ENCODE measurements at places on chromosomes 1 and 21.

DNA sequence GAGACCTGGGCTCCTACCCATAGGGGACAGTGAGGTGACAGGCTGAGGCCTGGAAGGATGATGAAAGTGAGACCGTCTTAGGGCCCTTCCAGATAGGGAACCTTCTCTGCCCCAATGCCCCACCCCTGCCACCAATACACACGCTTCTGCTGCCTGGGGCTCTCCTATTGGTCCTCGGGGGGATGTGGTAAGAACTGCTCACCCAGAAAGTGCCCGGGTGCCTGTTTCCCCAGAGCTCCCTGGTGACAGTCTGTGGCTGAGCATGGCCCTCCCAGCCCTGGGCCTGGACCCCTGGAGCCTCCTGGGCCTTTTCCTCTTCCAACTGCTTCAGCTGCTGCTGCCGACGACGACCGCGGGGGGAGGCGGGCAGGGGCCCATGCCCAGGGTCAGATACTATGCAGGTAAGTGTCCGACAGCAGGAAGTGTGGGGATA is 948 bp downstream of the SEMA4A start:
- DNase-seq = no peak

DNA sequence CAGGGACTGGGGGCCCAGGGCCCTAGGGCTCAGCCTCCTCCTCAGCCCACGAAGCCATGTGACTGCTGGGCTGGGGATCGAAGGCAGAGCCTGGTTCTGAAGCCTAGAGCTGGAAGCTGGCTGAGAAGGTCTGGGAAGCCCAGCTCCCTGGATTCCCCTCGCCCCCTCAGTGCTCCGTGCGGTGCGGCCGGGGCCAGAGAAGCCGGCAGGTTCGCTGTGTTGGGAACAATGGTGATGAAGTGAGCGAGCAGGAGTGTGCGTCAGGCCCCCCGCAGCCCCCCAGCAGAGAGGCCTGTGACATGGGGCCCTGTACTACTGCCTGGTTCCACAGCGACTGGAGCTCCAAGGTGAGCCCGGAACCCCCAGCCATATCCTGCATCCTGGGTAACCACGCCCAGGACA is 9.1 kb downstream of the ADAMTSL4 start:
- DNase-seq = no peak

DNA sequence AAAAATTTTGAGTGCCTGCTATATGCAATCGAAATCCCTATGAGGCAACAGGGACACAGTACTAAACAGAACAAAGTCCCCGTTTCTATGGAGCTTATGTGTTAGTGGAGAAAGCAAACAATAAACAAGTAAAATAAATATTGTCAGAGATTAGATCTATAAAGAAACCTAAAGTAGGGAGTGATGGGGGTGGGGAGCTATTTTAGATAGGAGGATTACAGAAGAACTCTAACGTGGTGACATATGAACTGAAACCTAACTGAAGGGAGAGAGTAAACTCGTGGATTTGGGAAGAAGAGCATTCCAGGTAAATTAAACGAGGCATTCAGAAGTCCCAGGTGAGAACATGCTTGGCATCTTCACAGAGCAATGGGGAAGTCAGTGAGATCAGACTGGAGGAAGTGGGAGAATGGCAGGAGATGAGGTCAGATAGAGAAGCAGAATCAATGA is 154.5 kb downstream of the DENND1B start:
- DNase-seq = no peak

GRCh38 chr1:180312926-180313325 is 82.9 kb downstream of the LHX4 start:
- DNase-seq = no peak

DNA sequence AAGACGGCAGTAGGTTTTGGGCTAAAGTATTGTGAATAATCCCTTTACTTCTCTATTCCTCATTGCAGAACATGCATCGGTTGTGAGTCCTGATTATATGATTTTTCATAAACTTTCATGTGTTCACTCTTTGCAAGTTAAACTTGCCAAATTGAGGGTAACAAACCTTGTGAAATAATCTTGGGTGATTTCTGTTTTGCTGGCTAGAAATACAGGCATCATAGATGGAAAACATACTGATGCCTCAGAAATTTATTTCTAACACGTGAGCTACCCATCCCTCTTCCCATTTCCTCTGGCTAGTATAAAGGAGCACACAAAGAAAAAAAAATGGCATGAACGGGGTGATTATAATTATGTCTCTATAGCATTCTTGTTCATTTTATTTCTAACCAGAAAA is 39.6 kb downstream of the RGS5 start:
- DNase-seq = no peak

- no peak for DNase-seq
These were observed 167.9 kb upstream of the RUNX1 start for GRCh38 chr21:35216996-35217395.

DNA sequence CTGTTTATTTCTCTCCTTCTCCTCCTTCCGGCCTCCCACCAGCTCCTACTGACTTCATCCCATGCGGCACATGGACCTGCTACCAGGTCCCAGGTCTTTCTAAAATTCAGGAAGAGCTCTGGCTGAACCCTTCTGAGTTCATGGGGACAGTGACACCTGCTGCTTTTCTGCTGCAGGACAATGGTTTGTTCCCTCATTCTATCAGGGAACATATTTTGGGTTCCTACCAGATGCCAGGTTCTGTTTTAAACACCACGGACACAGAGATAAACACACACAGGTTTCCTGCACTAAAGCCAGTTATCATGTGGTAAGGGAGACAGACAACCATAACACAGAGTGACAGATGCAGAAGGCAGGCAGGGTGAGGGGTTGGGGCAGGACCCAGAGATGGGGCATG is 114.0 kb upstream of the RAB4A start:
- DNase-seq = no peak

DNA sequence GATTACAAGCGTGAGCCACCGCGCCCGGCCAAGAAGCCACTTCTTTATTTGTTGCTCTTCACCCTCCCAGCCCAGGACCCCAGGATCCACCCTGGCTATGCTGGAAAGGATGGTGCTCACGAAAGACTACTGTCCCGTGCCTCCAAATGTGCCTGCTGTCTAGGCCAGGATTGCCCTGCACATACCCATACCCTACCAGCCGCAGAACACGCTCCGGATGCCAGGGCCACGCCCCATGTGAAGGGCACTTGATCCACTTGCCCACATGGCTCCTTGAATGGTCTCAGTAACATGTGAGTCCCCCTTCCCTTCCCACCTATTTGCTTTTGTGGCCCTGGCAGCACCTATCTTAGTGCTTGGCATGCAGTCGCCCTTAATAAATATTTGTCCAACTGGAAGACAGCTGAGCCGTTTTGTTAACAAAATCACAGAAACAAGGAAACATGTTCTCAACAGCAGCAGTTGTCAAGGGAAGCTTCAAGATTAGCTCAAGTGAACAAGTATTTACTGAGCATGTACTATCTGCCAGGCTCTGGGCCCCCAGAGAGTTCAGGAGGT is 13.8 kb upstream of the UBXN10 start:
- no peak for DNase-seq

DNA sequence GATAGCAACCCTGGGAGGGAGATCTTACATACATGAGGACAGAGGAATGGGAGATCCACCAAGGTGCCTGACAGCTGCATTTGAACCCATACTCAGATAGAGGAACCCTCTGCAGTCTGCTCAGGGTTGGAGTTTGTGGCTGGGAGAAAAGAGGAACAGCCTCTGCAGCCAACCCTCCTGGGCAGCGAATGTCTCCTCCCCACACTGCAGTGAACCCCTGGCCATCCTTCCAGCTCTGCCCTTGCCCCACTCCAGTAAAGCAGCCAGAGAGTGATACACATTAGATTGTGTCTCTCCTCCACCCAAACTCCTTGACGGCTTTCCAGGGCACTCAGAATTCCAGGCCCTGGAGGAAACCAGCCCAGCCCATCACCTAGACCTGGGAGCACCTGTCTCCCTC is 137.7 kb downstream of the RUNX1 start:
- no peak for DNase-seq

DNA sequence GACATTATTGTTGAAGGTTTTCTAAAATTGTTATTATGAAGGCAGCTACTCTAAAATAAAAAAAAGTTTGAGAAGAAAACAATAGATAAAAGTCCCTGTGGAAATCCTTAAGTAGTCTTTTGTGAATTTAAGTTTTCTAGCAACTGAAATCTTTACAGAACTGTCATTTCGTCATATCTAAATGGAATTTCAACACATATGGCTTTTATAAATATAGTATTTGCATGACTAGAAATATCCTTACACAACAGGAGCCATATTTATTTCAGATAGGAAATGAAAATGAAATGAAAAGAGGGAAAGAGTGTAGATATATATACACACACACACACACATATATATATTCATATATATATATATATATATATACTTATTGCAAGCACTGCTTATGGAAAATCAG is 204.7 kb upstream of the RGS18 start:
- DNase-seq = no peak

DNA sequence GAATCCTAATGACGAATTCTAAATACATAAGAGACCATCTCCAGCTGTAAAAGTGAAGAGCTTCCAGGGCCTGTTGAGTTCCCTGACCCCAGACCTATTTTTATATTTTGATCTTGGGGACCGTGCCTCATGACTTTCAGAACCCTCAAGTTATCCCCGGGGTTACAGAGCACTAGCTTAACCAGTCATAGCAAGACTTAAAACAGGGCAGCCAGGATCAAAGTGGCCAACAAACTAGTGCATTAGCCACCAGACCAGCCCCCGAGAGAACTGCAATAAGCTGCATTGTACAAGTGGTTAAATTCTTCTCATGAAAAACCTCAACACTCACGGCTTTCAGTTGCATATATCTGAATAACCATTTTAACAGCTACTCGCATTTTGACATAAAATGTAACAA is 183.0 kb downstream of the BARHL2 start:
- DNase-seq = no peak

DNA sequence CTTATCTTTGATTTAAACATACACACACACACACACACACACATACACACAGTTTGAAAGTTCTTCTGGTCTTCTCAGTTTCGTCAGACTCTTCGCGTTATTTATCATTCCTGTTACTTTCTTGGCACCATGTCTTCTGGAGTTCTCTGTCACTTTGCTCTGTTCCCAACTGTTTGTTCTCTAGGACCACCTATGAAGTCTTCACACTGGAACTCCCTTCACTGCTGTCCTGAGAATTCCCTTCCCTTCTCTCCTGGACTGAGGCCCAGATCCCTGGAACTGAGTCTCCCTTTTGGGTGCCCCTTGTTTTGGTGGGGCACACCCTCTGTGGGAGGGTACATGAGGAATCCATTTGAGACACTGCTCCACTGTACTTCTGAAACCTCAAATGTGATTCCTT is 30.5 kb downstream of the ALG14 start:
- no peak for DNase-seq

DNA sequence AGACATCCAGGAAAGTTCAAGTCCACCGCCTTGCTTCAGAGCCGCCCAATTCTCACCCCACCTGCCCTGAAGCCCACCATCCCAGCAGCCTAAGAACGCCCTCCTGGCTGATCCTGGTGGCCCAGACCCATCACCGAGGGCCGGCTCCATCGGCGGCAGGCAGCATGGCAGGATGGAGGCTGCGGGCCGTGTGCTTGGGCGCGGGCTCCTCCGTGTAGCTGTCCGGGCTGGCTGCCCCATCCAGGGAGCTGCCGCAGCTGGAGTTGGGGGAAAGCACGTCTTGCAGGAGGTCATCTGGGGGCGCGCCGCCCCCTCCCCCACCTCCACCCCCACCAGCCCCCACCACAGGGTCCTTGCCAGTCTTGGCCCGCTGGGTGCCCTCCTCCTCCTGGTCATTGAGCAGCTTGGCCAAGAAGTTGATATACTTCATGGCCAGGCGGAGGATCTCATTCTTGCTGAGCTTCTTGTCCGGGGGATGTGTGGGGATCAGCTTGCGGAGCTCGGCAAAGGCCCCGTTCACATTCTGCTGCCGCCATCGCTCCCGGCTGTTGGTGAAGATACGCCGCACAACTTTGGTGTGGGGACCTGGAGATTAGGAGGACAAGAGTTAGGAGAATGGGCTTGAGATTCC is 12.3 kb downstream of the TAL1 start:
- DNase-seq = no peak

DNA sequence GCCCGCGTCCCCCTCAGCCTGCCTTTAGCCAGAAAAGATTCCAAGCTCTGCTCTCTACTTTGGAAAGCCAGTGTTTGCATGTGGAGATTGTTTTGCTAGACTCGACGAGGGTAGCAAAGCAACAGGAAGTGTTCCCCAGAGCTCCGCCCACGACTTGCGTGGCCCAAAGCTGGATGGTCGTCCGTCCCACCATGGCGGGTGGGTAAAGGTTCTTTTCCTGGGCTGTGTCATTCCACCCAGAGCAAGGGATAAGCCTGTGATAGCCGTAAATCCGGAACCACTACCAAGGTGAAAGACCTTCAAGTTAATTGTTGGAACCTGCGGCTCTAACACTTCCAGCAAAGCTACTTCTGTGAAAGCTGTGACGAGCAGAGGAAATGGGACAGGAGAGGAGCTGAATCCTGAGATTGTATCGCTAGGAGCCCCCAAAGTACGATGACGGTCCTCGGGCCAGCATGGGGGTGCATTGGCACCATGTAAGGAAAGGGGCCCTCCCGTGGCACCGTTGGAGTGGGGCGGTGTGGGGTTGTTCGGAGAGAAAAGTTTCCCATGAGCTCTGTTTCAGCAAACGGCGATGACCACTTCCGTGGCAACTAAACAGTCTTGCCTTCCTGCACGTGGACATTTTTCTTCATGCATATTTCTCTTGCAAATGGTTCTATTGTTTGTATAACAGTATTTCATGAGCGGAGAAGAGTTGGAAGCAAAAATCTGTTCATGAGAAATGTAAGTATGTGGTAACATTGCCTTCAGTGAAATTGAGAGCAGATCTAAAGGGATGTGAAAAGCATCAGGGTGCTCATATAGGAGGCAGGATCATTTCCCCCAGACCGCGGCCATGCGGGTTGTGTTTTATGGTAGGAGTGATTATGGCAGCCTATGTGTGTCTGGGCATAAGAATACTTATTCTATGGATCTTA is 8.4 kb downstream of the MX2 start:
- no peak for DNase-seq

- no peak for DNase-seq
These were observed 28.1 kb upstream of the COL6A2 start for GRCh38 chr21:46069719-46070279.

Measured in stimulated activated CD4-positive, alpha-beta T cell treated with anti-CD3 and anti-CD28 coated beads, Interleukin-1b, Interleukin-23, amount 100 ng/mL, for 4 hours (primary cell).